Caco-2 (cell line): ENCODE measurements at places on chromosomes 2 and 18. TPM values are rescaled to one million over a fixed set of nuclear protein-coding genes. Genes with fewer than 3 reads are reported as not detected.

Gene RGPD6
- 39.4 and 41.3 TPM in 2 replicates for total RNA-seq

Gene SNED1
- total RNA-seq, result not detected in 2 replicates

- DNase-seq, result no peak
These were observed 124.5 kb upstream of the CCDC150 start for GRCh38 chr2:196515051-196515450.

- DNase-seq, result no peak
These were observed 99.3 kb downstream of the PRELID3A start for GRCh38 chr18:12507007-12507406.

DNA sequence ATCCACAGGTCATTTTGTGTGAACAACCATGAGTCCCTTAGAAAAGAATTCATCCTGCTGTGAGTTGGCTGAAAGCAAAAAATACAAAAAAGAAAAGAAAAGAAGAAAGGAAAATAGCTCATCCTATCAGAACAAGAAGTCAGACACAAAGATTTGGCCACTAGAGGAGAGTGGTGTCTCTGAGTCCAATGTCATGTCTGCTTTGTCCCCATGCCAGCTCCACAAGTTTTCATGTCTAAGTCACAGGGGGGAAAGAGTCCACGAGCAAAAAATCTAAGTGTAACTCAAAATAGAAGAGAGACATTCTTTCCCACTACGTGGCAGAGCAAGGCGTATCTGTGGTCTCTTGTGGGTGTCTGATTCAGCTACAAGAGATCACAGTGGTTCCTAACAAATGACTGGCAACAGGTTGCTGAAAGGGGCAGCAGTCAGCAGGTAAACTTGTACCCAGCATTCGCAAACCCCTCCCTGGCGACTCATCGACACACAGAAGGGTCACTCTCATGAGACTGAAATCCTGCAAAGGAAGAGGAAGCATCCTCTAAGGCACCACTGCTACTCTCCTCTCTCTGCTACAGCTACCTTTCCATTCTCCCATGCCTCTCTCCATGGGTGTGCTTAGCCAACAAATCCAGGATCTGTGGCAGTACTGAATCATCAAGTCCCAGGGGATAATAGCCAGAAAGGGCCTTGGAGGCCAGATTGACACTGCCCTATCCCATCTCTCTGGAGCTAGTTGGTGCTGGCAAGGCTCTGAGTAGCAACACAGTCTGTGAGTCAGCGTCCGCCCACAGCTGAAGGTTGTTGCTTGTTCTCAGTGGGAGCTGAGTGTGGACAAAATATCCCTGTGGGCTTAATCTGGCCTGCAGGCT lies 123.0 kb upstream of the SLC39A10 start:
- DNase-seq, result no peak

- no peak for DNase-seq
These were observed 62.6 kb downstream of the ZNF236 start for GRCh38 chr18:76885001-76885400.

DNA sequence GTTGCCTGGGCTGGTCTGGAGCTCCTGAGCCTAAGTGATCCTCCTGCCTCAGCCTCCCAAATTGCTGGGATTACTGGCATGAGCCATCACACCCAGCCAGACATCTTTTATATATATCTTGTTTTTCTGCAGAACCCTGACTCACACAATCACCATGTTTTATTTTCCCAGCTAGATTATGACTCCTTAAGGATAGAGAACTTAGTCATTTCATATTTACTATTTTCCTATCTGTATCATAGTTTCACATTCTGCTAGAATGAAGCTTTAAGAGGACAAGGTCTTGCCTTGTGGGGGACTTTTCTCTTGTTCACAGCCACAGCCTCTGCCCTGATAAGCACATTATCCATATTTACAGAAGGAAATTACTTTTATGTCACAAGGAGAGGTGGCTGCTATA lies 73.9 kb downstream of the LBH start:
- no peak for DNase-seq

- DNase-seq, result no peak
These were observed 315.3 kb downstream of the CYP26B1 start for GRCh38 chr2:71832388-71832787.

- peak; percentile 9 for DNase-seq
These were observed 198.9 kb downstream of the CDCA7 start for GRCh38 chr2:173553593-173553992.

DNA sequence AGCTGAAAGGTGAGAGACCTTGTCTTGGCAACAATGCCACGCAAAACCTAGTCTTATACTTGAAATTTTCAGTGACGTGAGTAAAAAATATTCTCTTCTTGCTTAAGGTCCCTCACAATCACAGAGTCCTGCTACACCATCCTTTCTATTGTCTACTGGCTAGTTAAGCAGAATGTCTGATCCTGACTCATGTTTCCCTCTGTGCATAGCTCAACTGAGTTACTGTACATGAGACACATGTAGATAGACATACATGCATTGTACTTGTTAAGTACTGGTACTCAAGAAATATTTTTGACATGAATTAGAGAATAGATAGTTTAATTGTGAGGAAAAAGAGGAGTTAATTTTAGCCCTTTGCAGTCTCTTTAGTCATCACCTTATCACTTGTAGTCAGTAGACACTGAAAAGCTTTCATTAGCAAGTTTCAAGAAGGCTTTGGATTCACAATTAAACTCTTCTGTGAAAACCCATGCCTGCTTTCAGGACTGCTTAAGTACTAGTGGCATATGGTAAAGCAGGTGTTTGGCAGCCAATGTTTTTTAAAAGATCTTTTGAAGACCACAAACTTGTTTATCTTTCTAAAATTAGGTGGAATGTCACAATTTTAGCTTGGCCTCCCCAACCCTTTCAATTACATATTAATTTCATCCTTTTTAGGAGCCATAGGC lies 158.7 kb upstream of the CCDC150 start:
- DNase-seq, result no peak
